NCI-H2171 (cell line): ENCODE measurements at places on chromosomes 16 and 17.

GRCh38 chr17:36212966-36213365 is 2.1 kb downstream of the CCL4L2 start:
- no peak for DNase-seq

DNA sequence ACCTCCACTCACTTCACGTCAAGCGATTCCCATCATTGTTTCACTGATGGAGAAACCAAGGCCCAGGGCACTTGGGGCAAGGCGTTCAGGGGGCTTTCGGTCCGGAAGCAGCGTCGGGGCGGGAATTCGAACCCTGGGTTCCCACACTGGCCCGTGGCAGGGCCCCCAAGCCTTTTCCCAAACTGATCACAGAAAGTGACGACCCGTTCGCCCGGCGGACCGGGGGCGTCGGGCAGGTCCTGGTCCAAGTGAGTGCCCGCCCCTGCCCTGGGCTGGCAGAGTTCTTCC is 856 bp upstream of the MON1B start:
- peak; percentile 48 for DNase-seq

GRCh38 chr16:56847173-56847910 is 17.7 kb upstream of the SLC12A3 start:
- DNase-seq = no peak

- no peak for DNase-seq
Observed at GRCh38 chr17:6514371-6514770, 42.0 kb downstream of the PITPNM3 start.

GRCh38 chr17:47704736-47705135 is 10.8 kb downstream of the TBKBP1 start:
- no peak for DNase-seq

GRCh38 chr17:49227436-49228261 is 2.9 kb downstream of the PHOSPHO1 start:
- DNase-seq = peak; percentile 35

- DNase-seq = no peak
Observed at GRCh38 chr17:83138820-83139219, 59.4 kb downstream of the METRNL start.

GRCh38 chr16:25066426-25066746 is 45.2 kb upstream of the LCMT1 start:
- DNase-seq = no peak

DNA sequence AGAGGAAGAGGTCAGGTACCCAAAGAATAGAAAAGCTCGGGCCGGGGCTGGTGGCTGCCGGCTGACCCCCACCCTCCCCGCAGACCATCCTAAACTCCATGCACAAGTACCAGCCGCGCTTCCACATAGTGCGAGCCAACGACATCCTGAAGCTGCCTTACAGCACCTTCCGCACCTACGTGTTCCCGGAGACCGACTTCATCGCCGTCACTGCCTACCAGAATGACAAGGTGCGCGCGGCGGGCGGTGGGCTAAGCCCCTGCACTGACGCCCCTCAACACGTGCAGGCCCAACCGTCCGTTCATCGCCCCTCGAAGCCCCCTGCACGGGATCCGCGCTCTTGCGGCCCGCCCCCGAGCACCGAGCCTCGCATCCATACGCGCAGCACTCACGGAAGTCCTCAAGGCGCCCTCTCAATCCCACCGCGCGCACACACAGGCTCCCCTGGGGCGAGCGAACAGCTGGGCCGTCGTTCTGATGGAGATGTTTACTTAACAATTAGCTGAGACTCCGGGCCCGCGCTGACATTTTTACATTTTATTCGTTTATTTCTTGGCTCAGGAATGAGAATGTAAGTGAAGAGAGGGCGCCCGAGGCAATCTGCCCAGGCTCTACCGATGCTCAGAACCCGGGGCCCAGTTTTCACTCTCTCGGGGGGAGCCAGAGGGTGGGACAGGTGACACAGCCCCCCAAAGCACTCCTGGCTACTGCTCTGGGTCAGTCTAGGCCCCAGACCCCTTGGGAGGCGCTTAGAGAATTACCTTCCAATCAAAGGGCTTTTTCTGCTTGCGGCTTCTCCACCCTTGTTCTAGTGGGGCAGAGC is 3.5 kb downstream of the TBX2 start:
- peak; percentile 89 for DNase-seq

DNA sequence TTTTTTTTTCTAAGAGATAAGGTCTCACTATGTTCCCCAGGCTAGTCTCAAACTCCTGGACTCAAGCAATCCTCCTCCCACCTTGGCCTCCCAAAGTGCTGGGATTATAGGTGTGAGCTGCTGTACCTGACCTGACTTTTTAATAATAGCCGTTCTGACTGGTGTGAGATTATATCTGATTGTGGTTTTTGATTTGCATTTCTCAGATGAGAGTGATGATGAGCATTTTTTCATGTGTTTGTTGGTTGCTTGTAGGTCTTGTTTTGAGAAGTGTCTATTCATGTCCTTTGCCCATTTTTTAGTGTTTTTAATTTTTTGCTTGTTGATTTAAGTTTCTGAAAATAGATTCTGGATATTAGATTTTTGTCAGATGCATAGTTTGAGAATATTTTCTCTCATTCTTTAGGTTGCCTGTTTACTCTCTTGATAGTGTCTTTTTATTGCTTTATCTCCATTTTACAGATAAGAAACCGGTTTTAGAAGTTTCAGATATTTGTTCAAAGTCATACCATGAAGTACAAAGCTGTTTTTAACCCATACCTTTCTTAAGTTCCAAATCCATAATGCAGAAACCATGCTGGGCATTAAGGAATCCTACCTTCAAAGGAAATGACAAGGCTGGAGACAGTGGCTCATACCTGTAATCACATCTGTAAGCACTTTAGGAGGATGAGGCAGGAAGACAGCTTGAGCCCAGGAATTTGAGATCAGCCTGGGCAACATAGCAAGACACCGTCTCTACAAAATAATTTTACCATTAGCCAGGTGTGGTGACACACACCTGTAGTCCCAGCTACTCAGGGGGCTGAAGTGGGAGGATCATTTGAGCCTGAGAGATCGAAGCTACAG is 168.4 kb upstream of the TBX2 start:
- no peak for DNase-seq

- DNase-seq = no peak
Observed at GRCh38 chr16:64004116-64004515, 1117.7 kb downstream of the CDH11 start.

GRCh38 chr16:11126399-11127054 is 129.5 kb downstream of the SOCS1 start:
- no peak for DNase-seq

DNA sequence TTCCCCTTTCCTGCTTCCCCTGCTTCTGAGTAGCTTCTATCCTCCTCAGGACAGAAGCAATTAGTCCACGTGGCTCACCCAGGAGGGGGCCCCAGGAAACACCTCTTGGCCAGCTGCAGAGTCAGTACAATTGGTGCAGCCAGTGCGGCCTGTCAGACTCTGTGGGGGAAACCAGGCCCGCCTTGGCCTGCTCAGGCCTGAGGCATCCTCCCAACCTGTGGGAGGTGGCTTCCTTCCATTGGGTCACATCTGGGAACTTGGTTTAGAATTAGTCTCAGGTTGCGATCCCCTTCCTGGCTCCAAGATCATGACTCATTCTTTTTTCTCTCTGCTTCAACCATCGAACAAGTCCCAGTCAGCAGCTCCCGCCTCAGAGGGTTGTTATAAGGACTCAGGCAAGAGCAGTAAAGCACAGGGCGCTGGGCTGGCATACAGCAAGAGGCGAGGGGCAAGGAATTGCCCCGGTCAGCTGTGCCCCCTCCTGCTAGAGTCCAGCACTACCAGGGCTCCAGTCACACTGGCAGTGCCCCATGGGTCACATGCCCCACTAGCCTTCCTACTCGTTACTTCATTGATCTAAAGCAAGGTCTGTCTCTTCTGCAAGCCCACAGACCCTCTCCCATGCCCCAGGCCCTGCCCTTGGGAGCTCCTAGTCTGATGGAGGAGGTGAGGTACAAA is 8.1 kb upstream of the EPX start:
- no peak for DNase-seq

GRCh38 chr16:11315510-11315909 is 29.7 kb upstream of the RMI2 start:
- no peak for DNase-seq

DNA sequence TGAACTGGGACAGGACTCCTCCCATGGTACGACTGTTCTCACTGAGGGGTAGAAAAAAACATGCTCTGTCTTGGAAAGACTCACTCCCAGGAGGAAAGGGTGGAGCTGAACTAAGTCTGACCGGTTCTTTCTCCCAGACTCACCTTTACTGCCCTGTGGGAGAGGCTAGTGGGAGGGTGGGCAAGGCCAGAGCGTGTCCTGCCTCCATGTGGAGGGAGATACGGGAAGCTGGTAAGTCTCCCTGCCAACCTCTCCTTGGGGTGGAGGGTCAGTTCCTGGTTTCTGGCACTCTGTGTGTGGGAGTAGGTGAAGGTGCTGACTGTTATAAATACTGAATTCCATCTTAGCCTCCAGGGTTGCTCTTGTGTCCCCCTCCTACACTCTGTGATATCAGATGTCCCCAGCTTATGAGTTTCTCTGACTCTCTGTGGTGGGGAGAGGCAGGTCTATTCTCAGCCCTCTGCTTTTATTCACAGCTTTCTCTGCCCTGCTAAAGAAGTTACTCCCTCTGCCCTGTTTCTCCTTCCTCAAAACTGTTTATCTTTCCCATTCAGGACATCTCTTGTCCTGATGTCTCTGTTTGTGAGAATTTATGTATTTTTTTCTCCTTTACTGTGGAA is 26.9 kb upstream of the FAM20A start:
- DNase-seq = no peak
